ENCODE measurements at places on chromosomes 2 and 18. TPM values are rescaled to one million over a fixed set of nuclear protein-coding genes. Genes with fewer than 3 reads are reported as not detected.

FER1L5 gene
- total RNA-seq: not detected

ACMSD gene
- not detected for total RNA-seq

FBXO48 gene
- total RNA-seq: 1.2 TPM

AQP12A gene
- not detected for total RNA-seq

LDAH gene
- 19.0 TPM for total RNA-seq

C1GALT1C1L gene
- total RNA-seq: 0.78 TPM

CD226 gene
- total RNA-seq: 2.8 TPM

NEUROD1 gene
- total RNA-seq: not detected

SLC20A1 gene
- total RNA-seq: 24.3 TPM

GTF2A1L gene
- 28.7 TPM for total RNA-seq

ZNF804A gene
- total RNA-seq: 0.08 TPM

NOL4 gene
- not detected for total RNA-seq

MYO5B gene
- total RNA-seq: 5.6 TPM

GRCh38 chr2:75130171-75130570, 69.1 kb downstream of the TACR1 start:
- ATAC-seq: no peak

DNA sequence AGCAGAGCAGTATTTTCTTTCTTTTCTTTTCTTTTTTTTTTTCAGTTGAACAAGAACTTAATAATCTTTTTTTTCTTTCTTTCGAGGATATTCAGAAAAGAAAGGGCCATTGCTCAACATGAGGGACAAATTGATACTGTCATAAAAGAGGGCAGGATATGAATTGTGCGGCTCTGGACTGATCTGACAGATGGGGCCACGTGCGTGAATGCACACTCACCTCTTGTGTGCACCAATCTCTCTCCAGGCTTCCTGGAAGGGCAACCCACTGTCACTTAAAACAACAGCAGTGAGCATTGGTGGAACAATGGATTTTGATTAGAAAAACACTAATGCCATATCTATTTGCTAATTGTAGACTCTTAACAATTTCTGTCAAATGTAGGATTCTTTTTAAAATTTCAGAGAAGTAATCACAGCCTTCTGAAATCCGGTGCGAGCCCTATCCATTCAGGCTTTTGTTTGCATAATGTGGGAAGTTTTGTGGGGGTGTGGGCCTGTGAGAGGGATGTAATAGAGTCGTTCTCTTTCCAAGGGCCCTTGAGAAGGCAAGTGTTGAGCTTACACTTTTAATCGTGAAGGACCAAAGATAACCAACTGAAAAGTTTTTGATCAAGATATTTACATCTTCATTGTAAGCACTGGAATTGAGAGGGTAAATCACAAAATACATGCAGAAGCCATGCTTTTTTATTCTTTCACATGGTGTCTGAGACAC, 298.8 kb downstream of the SP3 start:
- no peak for ATAC-seq

DNA sequence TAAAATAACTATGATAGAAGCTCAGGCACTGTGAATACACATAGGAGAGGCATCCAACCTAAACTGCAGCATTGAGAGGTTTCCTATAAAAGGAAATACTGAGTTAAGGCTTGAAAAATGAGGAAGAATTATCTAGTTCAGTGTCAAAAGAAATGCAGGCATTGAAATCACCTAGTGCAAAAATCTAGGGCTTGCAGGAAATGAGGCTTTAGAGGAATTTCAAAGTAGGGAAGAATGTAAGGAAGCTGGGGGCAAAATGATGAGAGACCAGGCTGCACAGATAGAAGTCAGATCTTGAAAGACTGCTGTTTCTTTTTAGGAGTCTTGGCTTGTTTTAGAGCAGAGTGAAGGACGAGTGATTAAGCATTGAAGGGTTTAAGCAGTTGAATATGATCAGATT, 28.1 kb upstream of the SCYGR2 start:
- ATAC-seq: no peak

DNA sequence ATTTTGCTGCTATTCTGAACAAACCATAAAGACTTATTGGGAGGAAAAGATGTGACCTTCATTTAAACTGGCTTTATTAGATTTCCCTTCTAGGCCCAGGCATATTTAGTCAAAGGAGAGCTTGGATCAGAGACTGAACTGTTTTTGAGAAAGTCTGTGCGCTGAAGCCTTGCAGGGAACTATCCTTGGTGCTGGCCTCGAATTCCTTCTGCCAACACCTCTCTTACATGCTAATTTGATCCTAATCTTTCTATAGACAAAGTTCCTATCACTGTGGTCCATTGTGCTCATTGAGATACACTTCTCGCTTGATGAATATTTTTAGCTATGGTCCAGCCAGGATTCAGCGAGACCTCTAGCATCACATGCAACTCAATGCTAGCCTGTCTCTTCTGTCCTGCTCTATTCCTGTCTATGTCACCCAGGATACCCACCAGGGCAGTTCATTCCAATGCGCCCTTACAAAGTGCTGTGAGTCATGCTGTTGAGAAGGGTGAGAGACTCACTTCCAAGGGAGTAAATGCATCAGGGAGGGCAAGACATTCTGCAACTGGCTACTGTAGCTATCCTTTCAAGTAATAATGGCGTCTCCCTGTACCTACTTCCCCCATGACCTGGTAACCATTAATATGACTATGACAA, 356.7 kb upstream of the LYPD1 start:
- no peak for ATAC-seq

GRCh38 chr18:56841836-56842235, 190.7 kb downstream of the WDR7 start:
- no peak for ATAC-seq

DNA sequence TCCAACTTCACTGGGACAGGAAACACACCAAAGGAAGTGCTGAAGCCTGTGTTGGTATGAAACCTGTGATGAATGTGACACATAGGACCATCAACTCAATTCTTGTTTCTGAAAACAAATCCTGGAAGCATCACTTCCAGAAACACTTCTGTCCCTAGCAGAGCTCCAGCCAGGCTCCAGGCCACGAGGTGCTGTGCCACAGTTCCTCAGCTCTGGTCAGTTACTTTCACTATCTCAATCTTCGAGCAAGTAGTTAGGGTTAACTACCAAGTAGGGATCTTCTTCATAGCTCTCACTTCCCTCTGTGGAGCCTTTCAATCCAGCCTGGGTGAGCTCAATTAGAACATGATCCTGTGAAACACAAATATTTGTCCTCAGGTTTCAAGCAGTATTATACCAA, 3.6 kb upstream of the LCT start:
- ATAC-seq: peak; percentile 32

DNA sequence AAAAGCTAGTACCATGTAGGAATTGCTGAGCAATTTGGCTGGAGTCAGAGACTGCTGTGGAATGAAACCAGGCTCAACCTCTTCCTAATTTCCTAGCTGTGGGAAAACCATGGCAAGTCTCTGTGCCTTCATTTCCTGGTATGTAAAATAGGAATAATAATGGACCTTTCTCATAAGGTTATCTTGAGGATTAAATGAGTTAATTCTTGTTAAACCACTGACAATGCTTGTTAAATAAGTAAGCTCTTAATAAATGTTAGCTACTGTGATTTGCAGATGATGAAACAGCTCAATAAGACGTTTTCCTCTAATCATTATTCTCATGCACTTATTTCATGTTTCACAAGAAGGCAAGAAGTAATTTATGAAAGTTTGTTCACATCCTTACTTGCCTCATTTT, 346.7 kb downstream of the RND3 start:
- no peak for ATAC-seq

DNA sequence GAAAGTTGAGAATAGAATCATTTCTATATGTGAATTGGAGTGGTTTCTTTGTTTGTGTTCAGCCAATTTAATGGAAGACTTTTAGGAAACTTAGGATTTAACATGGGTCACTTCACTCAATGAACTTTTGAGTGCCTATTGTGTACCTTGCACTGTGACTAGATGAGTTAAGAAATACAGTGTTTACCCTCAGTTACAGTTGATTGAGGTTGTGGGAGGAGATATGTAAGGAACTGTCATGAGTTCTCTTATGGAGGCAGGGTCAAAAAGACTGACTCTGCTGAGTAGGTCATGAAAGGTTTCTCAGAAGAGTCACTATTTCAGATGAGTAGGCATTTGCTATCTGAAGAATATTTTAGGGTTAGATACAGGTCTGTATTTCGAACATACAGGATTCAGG, 98.6 kb downstream of the RAB3GAP1 start:
- ATAC-seq: no peak

GRCh38 chr2:76861708-76862107, 660.5 kb downstream of the LRRTM4 start:
- no peak for ATAC-seq

- ATAC-seq: no peak
These were observed 292.4 kb downstream of the SS18 start for GRCh38 chr18:25798046-25798445.

DNA sequence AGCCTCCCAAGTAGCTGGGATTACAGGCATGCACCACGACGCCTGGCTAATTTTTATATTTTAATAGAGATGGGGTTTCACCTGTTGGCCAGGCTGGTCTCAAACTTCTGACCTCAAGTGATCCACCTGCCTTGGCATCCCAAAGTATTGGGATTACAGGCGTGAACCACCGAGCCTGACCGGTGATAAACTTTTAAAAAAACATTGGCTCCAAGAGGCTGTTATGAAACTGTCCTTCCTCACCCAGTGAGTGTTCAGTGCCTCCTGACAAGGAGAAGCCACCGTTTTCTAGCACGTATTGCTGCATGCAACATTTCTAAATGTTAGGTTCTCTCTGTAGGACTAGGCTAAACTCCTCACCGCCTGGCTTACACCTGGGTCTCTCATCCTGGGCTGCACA, 63.3 kb downstream of the EDAR start:
- ATAC-seq: no peak

GRCh38 chr2:165953306-165953654, 296 bp downstream of the TTC21B start:
- ATAC-seq: peak; percentile 64

DNA sequence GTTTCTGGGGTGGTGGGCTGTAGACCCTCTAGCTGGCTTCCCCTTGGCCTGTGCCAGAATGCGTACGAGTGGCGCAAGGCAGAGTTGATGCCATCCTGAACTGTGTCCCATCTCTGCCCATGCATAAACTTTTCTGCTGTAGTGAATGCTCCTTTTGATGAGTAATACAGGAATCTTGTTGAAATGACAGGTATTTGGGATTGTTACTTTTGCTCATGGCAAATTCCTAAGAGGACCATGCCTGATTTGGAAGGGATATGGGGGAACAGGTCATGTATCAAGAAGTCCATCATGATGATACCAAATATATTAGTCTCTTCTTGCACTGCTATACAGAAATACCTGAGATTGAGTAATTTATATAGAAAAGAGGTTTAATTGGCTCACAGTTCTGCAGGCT, 648.0 kb downstream of the SLC4A3 start:
- no peak for ATAC-seq

GRCh38 chr2:108588070-108588668, 53.9 kb downstream of the LIMS1 start:
- peak; percentile 17 for ATAC-seq

- no peak for ATAC-seq
These were observed 60.6 kb downstream of the INHBB start for GRCh38 chr2:120406566-120406965.

- ATAC-seq: no peak
These were observed 44.0 kb upstream of the UBE2F start for GRCh38 chr2:237922641-237923361.

- no peak for ATAC-seq
These were observed 926 bp downstream of the NDUFV2 start for GRCh38 chr18:9103376-9103873.

GRCh38 chr18:67199993-67200617, 316.4 kb downstream of the DSEL start:
- ATAC-seq: no peak

GRCh38 chr2:239625971-239626734, 225.3 kb upstream of the HDAC4 start:
- no peak for ATAC-seq

- no peak for ATAC-seq
These were observed 37.1 kb downstream of the CRIM1 start for GRCh38 chr2:36392571-36393255.

GRCh38 chr18:61993831-61994230, 101.0 kb upstream of the RNF152 start:
- ATAC-seq: no peak

DNA sequence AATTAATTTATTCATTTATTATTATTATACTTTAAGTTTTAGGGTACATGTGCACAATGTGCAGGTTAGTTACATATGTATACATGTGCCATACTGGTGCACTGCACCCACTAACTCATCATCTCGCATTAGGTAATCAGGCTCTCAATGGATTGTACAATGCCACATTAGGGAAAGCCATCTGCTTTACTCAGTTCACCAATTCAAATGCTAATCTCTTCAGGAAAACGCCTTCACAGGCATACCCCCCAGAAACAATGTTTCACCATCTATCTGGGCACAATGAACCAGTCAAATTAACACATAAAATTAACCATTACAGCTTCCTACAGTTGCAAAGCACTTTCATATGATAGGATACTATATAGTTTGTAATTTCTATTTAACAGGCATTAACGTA, 84.8 kb upstream of the DNAJC10 start:
- no peak for ATAC-seq

GRCh38 chr18:68793951-68794350, 3.9 kb upstream of the CCDC102B start:
- no peak for ATAC-seq

GRCh38 chr18:39329496-39330275, 1764.1 kb upstream of the CELF4 start:
- ATAC-seq: no peak

GRCh38 chr2:23449413-23449812, 64.4 kb downstream of the KLHL29 start:
- ATAC-seq: no peak

DNA sequence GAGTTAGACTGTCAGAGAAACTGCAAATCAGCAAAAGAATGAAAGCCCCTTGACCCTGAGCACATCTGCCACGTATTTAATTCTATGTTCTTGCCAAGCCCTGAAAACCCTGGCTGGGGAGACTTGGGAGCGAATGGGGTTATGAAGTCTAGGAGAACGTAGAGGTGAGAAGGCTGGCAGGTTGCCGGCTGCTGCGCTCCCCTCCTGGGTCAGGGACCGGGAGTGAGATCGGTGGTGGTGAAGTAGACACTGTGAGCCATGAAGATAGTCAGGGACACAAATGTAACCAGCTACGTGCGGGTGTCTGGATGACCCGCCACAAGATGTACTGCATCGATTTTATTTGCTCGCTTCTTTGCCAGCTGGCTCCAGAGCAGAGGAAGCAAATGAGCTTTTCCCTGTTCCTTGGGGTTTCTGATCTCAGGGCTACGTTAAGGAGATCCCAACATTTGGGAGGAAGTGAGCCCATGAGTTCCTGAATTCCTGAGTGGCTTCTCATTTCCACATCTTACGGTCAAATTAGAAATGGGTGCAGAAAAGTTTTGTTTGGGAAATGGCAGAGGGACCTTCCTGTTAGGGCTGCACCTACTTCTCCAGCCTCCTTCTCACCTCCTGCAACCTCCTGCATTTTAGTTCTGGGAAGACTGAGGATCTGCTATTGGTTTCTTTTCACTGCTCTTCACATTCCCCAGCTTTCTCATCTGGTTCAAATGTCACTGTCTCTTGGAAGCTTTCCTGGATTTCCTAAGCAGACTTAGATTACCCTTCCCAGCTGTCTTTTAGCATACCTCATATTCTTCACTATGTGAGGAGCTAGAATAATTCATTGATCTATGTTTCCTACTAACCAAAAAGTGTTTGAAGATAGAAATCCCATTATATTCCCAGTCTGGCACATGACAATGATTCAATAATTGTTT, 360.6 kb downstream of the ZNF521 start:
- no peak for ATAC-seq

GRCh38 chr2:218853766-218854165, 5.8 kb upstream of the WNT6 start:
- ATAC-seq: no peak

Data from gastroesophageal sphincter (tissue), 4 donors.